Muscle of arm (tissue), 14 donors: ENCODE measurements at places on chromosomes 3 and 15. TPM values are rescaled to one million over a fixed set of nuclear protein-coding genes. Genes with fewer than 3 reads are reported as not detected.

Gene PPARG
- not detected for polyA plus RNA-seq

Gene STRA6
- 1.0 TPM for polyA plus RNA-seq

Gene ABHD10
- polyA plus RNA-seq = 30.6 TPM

- DNase-seq = no peak
Observed at GRCh38 chr3:78741066-78741645, 1026.6 kb downstream of the ROBO1 start.

- no peak for DNase-seq
Observed at GRCh38 chr15:32849769-32850668, 132.2 kb downstream of the GREM1 start.

DNA sequence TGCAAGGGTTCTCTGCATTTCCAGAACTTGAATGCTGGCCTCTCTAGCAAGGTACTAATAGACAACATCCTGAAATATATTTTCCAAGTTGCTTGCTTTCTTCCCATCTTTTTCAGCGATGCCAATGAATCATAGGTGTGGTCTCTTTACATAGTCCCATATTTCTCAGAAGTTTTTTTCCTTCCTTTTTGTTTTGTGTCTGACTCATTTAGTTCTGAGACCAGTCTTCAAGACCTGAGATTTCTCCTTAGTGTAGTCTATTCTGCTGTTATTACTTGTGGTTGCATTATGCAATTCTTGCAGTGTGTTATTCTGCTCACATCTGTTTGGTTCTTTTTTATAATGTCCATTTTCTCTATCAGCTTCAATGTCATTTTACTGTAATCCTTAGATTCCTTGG, 1265.0 kb upstream of the ALCAM start:
- DNase-seq = no peak

- no peak for DNase-seq
Observed at GRCh38 chr3:115164374-115165221, 17.5 kb upstream of the ZBTB20 start.

DNA sequence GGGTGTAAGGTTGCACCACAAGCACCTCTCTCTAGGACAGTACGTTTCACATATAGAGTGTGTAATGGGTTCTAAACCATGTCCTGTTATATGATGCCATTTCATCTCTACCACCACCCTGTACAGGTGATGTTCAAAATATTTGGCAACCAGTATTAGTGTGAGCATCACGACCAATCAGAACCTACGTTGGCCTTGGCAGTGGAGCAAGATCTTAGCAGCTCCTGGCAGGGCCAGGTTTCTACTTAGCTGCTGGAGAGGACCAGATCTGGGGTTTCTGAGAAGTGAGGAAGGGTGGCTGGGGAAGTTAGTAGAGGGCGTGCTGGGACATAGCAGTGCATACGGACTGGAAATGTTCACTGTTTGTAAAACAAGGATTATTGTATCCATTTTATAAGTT, 23.1 kb upstream of the MITF start:
- DNase-seq = no peak

DNA sequence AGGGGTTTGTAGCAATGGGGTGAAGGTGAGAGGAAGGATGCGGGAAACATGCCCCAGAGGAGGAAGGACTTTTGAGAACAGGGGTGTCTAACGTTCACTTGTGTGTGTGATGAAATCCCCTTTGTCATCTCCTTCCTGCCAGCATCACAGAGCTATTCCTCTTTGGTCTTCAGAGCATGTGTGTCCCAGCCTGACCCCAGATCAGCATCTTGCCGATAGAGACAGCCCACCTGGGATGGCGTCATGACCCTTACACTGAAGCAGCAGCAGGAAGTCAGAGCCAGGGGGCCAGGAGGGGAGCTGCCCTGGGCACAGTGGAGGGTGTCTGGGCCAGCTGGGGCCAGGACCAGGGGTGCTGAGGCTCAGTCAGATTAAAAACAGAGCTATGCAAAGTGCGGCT, 29.9 kb upstream of the GRIP2 start:
- DNase-seq = no peak

DNA sequence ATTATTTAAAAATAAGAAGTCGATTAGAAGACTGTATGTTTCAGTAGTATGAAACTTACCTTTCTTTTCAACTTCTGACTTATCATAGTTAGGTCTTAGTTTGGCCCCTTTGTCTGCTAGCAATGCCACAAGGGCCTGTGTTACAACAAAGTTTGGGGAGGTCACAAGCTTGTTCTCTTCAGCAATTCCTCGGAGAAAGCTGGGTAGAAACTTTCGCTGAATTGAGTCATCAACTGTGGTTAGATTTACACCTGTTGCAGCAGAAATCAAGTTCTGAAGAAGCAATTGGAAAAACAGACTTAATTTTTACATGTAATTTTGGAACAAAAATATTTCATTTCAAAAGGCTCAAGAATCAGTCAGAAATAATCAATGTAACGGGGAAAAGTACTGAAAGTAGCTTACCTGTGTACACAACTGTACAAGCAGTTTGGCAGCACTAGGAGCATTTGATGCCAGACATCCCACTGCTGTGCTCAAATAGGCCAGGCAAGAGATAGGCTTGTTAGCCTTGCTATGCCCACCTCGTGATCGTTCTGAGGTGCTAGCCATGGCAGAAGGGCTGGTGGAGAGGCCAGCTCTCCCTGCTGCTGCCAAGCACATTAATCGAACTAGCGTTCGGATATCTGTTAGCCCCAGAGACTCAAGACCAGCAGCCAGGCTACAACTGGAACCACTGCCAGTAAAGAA, 58.6 kb downstream of the FBXL22 start:
- no peak for DNase-seq

- no peak for DNase-seq
Observed at GRCh38 chr3:108178676-108179075, 43.5 kb downstream of the IFT57 start.
